Stimulated activated naive CD8-positive, alpha-beta T cell treated with anti-CD3 and anti-CD28 coated beads, Interleukin-15, Interleukin-2, amounts not matched to agents 100 U/mL and 50 U/mL, for 24 hours (primary cell): ENCODE measurements at places on chromosomes 16 and 17.

DNA sequence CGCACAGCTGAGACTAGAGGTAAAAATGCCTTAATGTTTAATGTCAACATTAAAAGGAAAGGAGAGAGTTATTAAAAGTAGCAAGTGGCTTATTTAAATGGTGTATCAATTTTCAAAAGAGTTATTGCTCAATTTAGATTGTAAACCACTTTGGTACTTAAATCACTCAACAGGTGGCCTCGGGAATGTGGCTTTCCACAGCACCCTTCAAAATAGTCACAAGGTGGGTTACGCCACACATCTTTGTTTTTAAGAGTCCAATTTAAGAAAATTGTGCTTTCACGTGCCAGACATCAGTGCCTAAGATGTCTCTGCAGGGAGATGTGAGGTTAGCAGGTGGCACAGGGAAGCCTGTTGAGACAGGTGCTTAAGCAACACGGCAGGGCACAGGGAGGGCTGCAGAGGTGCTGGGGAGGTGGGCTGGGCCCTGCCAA is 27.5 kb upstream of the ADCY7 start:
- DNase-seq = no peak

GRCh38 chr16:67216612-67217490 is 10.1 kb upstream of the TMEM208 start:
- DNase-seq = no peak

DNA sequence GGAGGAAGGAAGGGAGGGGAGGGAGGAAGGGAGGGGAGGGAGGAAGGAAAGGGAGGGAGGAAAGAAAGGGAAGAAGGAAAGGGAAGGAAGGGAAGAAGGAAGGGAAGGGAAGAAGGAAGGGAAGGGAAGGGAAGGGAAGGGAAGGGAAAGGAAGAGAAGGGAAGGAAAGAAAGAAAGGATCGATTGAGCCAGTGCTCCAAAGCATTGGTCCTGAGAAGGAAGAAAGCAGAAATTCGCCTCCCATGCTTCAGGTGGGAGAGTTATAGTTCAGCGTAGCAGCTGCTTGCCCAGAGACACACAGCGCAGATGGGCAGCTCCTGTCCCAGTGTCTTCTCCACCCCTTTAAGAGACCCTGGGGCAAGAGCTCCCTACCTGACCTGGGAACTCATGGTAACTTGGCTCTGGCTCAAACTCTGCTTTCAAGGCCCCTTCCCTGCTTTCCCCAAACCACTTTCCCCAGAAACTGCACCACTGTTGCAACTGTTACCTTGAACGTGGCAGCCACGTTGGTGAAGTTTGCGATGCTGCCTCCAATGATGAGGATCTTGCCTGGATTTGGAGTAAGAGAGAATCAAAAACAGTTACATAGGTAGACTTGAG is 14.4 kb downstream of the ACLY start:
- no peak for DNase-seq

DNA sequence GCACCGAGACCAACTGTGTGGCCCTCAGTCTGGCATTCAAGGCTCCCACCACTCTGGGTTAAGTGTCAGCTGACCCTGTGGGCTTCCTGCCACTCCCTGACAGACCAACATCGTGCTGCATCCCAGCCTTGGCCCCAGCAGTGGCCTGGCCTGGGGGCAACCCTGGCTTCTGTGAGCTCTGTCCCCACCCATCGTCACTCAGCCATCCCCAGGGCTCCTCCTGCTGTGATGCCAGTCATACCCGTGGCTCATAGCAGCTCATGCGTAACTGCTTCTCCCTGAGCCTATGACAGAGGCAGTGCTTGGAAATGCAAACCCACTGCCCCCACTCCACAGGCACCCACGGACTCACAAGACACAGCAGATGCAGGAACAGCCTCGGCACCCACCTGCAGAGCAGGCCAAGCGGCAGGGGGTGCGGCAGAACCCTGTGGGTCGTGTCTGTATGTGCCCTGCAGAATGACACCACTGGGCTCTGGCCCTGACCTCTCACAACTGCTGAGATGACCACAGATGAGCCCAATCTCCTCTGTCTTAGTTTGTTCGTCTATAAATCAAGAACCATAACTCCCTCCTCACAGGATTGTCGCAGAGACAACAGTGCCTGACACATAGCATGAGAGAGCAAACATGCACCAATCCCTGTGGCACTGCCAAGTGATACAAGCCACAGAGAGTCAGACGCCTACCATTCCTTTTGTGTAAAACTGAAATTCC is 26.6 kb downstream of the PIEZO1 start:
- DNase-seq = no peak

DNA sequence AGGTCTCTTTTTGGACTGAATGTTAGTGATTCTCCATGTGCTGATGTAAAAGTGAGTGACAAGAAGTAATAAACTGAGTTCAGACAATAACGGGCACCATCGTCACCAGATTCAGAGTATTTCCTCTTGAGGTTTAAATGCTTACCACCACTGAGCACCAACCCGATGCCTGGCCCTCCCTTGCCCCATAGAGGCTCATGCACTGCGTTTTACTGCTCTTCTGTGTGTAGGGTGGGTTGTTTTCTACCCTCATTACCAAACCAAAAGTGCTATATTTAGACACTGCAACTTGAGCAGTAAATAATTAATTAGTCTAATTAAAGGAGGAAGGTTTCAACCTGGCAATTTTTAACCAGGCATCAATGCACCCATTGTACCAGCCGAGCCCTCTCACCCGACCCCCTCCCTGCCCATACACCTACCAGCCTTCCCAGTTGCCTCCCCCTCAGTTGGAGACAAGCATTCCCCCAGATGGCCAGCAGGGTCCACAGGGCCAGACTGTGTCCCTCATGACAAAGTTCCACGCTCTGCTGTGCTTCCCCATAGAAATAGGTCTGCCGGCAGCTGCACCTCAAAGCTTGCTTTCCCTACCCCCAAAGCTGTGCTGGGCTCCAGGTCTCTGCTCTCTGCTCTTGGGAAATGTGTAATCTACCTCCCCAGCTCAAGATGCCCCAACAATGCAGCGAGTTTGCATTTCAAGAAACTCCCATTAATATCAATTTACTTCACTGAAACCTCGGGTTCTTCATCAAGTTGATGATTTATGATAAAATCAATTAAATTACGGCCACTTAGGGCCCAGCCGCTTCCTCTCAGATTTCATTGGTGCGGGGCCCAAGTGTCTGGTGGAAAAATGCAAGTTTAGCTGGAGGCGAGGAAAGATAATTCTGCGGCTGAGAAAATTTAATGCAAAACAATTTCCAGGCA is 16.0 kb downstream of the HOXB4 start:
- DNase-seq = no peak

- no peak for DNase-seq
Measured at GRCh38 chr16:70434484-70435260, 4.2 kb downstream of the ST3GAL2 start.

GRCh38 chr16:58485184-58485887 is 14.6 kb upstream of the NDRG4 start:
- no peak for DNase-seq

DNA sequence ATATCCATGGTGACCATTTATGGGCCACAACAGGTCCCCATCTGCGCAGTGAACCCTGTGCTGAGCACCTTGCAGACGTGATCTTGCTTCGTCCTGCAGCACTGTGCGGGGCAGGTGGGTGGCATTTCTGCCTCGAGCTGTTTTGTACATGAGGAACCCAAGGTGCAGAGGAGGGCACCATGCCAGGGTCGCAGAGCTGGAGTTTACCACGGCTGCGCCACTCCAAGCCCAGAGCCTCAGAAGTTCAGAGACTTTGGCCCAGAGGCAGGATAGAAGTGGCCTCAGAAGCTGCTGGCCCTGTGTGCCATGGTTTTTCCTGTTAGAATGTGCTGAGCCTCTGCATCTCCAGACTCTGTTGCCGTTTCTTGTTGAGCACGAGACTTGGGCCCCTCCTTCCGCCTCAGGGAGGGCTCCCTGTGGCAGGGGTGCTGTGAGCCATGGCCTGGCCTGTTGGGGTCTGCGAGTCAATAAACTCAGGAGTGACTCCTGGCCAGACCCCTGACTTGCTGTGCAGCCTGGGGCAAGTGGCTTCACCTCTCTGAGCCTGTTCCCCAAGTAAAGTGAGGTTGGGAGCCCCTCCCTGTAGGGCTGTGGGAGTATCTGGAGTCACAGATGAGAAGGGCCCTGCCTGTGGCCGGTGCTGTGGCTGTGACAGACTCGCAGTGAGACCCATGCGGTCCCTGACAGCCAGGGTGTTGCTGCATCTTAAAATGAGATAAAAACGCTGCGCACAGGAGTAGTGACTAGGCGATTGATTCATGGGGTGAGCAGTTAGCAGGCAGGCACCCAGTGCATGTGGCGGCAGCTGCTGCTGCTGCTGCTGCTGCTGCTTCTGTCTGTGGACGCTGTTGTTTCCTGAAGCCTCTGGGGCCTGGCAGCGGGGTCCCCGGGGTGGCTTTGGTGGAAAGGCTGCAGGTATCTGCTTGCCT is 11.8 kb downstream of the MAP2K3 start:
- DNase-seq = no peak

DNA sequence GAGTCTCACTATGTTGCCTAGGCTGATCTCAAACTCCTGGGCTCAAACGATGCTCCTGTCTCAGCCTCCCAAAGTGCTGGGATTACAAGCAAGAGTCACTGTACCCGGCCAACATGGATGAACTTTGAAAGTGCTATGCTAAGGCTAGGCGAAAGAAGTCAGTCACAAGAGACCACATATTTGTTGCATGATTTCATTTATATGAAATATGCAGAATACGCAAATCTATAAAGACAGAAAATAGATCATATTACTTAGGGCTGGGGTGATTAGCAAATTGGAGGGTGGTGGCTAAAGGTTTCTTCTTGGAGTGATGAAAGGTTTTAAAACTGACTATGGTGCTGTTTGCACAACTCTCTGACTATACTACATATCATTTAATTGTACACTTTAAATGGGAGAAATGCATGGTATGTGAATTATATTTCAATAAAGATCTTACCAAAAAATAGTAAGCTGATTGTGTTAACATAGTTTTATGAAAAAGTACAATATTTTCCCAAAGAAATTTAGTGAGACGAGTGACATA is 1.2 kb upstream of the FLYWCH1 start:
- DNase-seq = no peak

DNA sequence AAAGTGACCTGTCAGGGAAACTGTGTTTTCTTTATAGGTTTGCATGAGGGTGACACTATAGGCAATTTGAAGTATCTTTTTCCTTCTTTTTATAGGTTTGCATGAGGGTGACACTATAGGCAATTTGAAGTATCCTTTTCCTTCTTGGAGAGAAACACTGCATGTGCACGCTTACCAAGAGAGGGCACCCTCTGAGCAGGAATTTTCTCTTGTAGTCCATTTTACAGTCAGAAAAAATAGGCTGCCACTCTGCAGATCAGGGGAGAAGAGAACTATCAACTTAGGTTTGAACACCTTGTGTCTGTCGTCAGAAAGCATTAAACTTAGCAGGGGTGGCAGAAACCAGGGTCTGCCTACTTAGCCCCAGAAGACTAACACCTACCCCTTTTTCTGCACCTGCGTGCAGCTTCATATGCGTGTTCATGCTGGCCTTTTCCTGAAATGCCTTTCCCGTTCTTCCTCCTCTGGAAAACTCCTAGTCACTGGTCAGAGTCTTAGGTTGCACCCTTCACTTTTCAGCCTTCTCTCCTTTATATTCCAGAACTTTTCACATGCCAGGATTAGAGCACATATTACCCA is 16.4 kb upstream of the SMIM36 start:
- peak; percentile 7 for DNase-seq

DNA sequence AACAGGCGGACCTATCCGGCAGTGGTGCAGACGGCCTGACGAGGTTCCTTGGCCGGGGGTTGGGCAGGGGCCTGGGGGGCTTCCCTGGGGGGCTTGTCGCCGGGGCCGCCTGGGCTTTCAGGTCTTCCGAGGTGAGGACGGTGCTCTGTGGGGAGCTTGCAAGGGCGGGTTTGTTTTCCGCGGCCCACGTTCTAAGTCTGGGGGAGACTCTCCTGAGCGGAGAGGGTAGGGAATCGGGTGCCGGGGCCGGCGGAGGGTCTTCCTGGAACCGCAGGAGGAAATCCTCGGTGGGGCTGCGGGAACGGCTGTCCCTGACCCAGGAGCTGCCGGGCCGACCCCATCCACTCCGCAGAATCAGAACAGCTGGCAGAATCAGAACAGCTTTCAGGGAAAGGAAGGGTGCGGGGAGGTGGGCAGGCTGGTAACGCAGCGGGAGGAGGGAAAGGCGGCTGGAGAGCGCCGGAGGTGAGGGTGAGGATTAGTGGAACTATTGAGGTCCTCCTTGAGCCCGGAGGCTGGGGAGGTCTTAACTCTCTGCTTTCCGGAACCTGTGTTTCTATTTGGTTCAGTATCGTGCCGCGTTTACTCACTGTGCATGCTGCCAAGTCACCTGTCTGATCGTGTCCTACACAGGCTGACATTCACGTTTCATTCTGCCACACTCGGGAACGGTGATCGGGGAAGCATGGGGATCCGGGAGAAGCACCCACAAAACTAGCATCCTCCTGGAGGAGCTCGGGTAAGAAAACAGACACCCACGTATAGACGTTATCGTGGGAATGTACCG is 28.9 kb downstream of the CPSF4L start:
- DNase-seq = no peak

- no peak for DNase-seq
Measured at GRCh38 chr16:21644674-21645073, 7.7 kb downstream of the IGSF6 start.

GRCh38 chr16:24610416-24610755 is 71.0 kb downstream of the RBBP6 start:
- peak; percentile 19 for DNase-seq

- DNase-seq = no peak
Measured at GRCh38 chr17:65049085-65049756, 7.3 kb downstream of the GNA13 start.

GRCh38 chr17:80882926-80883685 is 108.5 kb upstream of the CHMP6 start:
- DNase-seq = no peak

DNA sequence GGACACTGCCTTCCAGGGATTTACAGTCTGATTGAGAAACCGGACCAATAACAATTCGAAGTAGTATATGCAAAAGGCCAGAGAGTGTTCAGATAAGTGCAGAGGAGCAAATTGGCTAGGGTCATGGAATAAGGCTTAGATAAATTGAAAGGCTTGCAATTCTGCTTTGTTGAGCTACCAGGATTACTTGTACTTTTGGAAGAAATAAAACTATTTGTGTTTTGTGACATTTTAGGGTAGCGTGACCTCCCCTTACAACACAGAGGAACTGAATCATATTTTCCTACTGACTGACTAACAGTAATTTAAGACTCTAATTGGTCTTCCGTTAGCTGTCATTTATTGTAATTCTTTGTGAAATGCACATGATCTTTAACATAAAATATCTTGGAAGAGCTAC is 104.7 kb downstream of the PITPNC1 start:
- DNase-seq = no peak

GRCh38 chr16:73315645-73316044 is 267.7 kb upstream of the ZFHX3 start:
- no peak for DNase-seq

- peak; percentile 56 for DNase-seq
Measured at GRCh38 chr17:82917699-82918345, 78.0 kb upstream of the ZNF750 start.

- DNase-seq = no peak
Measured at GRCh38 chr16:72936408-72936807, 111.5 kb downstream of the ZFHX3 start.

- no peak for DNase-seq
Measured at GRCh38 chr16:54219709-54220108, 66.9 kb downstream of the IRX3 start.
